Stimulated activated CD8-positive, alpha-beta memory T cell treated with anti-CD3 and anti-CD28 coated beads, Interleukin-7, amount 100 ng/mL, for 1 hour (primary cell): ENCODE measurements at places on chromosomes 2 and 18.
A peak's percentile ranks its signal among the peaks of the same experiment; 100 is the strongest.

DNA sequence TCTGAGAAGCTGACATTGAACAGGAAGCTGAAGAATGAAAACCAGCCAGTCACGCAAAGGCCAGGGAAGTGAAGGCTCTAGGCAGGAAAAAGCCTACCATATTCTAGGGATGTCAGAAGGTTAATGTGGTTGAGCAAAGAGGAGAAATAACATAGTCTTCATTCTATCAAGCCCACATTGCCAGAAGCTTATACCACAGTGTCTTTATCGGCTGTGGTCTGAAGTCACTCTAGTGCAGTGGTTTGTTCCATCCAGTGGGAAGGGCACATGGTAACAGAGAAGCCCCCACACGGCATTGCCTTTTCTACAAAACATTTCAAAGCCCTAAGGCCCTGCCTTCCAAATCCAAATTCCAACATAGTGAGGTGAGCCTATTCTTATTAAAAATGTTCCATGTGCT, 311.3 kb downstream of the TNS1 start:
- no peak for DNase-seq

DNA sequence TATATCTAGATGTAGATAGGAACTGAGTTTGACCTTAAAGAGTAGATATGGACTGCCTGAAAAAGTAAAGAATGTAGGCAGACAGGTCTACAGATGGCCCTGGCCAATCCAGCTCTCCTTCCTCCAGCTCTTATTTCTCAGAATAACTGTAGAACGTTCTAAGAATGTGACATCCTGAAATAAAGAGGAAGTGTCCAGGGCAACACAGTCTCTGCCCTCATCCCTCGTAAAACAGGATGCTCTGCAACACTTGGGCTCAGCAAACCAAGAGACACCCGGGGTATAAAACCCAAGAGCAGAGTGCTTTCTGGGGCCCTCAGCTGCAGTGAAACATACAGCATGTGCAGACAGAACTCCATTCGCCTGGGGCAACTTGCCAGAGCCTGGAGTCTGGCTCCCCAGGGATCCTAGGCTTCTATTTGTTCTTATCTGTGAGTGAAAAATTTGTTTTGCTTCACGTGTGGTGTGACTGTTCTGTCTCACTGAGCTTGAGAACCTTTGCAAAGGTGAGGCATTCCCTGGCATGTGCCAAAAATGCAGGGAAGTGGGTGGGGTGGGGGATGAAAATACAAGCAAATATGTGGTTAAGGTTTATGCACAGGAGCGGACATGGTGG, 401.0 kb downstream of the SETBP1 start:
- DNase-seq = no peak

- no peak for DNase-seq
Observed at GRCh38 chr2:239685965-239686364, 285.1 kb upstream of the HDAC4 start.

- no peak for DNase-seq
Observed at GRCh38 chr2:119383410-119384140, 16.8 kb downstream of the DBI start.

- peak; percentile 90 for DNase-seq
Observed at GRCh38 chr2:27050281-27050995, 1.0 kb upstream of the AGBL5 start.

DNA sequence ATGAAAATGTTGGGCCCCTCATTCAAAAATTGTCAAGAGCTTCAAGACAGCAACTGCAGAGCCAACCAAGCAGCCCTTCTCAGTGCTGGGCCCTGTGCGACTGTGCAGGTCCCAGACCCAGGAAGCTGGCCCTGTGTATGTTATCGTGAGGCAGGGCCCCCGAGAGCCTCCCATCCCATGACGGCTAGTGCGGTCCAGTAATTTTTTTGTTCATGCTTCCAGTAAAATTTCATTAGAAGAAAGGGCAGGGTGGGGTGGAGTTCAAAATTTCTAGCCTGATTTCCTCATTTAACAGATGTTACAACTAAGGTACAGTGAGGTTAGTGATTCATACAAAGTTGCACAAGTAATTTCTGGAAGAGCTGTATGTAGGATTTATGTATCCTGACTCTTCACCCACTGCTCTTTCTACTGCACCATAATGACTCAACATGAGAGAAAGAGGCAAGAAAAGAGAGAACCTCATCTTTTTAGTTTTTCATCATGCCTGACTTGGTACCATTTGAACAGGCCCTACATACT, 105.5 kb downstream of the ZEB2 start:
- DNase-seq = no peak

DNA sequence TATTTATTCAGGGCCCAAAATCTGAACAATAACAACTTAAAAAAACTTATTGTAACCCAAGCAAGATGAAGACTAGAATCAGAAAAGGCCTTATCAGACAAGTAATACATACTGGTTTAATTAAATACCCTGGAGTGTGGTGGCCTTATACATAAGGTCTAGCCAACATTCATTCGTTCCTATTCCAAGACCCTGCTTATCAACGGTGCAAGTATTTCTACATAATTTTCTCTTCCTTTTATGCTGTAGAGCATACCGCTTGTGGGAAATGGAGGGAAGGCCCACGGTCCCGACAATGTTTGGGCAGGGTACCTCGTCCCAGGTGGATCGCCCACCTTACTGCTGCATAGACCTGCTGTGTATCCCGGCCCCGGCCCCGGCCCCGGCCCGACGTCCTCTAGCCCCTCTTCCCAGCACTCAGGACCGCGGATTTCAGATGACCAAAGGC, 708 bp downstream of the ZNF24 start:
- no peak for DNase-seq

- no peak for DNase-seq
Observed at GRCh38 chr2:24509425-24509824, 18.4 kb downstream of the NCOA1 start.

DNA sequence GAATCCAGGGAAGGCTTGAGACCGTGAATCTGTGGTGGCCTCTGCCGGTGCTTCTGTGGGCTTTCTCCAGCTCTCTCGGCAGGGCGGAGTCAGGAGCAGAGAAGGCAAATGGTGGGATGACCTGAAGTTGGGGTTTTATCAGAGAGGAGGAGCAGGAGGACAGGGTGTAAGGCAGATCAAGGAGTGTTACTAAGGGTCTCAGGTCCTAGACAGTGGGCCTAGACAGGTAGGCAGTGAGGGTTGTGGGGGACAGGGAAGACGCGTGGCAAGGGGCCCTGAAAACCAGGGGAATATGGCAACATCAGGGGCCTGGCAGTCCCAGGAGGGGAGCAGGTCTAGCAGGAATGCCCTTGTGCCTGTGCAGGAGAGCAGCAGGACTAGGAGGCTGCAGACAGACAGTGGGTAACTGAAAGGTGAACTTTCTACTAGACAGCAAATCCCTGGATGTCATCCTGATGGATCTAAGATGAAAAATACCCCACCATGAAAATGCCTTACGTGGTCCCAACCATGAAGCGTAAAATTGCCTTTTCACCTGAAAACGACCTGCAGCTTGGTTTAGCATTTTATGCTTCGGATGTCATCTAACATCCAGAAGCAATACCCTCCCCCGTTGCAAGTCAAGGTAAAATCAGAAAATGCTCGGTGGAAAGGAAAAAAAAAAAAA, 42.1 kb downstream of the SRSF7 start:
- DNase-seq = no peak

- DNase-seq = no peak
Observed at GRCh38 chr18:61503688-61504087, 170.5 kb downstream of the CDH20 start.

- no peak for DNase-seq
Observed at GRCh38 chr2:54481686-54482085, 25.6 kb downstream of the SPTBN1 start.

DNA sequence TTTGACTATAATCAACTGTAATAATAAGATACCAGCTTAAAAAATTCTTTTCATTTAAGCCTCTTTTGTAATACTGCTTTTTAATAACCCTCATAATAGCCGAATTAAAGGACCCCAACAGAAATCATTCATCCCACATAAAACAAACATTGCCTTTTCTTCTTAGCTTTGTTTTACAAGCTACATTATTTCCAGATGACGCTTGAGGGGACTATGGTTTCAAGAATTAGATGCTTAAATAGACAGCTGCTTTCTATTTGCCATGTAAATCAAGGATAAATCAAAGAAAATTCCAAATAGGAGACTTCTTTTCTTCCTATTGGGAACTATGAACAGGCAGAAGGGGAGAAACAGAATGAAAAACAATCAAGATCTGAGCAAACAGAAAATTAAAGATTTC, 200.7 kb upstream of the SMAD7 start:
- DNase-seq = no peak

DNA sequence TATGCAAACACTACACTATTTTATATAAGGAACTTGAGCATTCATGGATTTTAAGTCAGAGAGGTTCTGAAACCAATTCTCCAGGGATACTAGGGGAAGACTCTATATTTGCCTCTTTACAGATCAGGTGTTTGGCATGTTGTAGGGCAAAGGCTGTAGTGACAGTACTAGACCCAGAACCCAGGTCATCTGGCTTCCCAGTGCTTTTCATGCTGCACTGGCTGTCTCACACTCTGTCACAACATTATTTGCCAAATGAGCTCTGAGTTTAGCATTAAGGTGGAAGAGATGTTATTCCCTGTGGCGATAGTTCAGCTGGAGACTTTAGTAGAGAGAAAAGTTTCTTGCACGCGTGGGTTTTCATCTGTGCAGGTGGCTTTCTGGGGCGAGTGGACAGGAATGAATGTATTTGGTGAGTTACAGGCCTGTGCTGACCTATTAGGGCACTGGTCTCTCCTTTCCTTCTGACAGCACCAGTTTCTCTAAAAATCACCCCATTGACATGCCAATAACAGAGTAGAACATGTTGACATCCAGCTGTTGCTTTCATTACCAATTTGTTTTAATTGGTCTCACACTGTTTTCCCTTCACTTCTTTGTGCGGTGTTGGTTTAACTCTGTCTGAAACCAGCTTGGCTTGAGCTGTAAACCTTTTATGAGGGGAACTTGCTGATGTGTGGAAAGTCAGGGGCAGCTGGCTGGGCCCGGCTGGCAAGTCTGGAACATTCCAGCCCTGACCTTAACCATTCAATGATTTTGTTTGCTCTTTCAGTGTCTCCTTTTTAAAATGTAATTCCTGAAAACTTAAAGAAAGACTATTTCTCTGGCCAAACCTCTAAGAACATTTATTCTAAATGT, 643.0 kb upstream of the FAM98A start:
- no peak for DNase-seq

DNA sequence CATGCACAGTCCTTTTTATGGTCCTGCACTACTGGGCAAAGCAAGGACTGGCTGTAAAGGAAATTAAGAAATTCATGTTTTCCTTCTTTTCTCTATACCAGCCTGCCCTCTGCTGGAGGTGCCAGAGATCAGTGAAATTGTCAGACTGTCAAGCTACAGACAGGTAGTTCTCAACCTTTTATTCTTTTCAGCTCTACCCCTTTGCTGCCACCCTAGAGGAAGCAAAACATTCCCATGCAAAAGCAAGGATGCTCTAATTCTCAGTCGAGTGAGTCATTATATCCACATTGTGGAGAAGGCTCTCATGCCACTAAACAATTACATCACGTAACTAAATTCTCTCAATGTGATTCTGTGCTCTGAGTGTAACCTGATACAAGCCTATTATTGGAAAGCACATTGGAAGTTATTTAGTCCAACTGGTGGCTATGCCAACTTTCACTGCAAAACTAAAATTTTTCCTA, 25.0 kb upstream of the RAPGEF4 start:
- DNase-seq = no peak

GRCh38 chr2:8134473-8134932, 547.4 kb upstream of the ID2 start:
- DNase-seq = no peak

DNA sequence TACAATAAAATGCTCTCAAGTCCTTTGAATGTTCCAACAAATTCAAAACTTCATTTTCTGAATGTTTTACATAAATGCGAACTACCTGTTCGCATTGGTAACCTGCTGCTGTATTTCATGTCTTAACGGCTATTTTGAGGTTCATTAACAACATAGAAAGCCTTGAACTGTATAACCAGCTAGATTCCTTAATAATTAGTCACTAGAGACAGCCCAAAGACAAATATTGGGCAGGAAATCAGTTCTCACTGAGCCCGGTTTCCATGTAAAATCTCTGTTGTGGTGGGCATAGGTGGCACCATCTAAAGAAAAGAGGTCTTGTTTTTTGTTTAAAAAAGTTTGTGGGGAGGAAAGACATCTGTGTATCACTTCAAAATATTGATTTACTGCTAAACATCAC, 29.2 kb downstream of the PDIA6 start:
- no peak for DNase-seq

GRCh38 chr2:15391751-15392150, 169.4 kb downstream of the NBAS start:
- no peak for DNase-seq

- DNase-seq = no peak
Observed at GRCh38 chr2:159988412-159988970, 73.9 kb downstream of the PLA2R1 start.

GRCh38 chr2:101083613-101084012, 67.6 kb downstream of the TBC1D8 start:
- DNase-seq = no peak

GRCh38 chr2:61959381-61960293, 54.2 kb downstream of the COMMD1 start:
- no peak for DNase-seq

DNA sequence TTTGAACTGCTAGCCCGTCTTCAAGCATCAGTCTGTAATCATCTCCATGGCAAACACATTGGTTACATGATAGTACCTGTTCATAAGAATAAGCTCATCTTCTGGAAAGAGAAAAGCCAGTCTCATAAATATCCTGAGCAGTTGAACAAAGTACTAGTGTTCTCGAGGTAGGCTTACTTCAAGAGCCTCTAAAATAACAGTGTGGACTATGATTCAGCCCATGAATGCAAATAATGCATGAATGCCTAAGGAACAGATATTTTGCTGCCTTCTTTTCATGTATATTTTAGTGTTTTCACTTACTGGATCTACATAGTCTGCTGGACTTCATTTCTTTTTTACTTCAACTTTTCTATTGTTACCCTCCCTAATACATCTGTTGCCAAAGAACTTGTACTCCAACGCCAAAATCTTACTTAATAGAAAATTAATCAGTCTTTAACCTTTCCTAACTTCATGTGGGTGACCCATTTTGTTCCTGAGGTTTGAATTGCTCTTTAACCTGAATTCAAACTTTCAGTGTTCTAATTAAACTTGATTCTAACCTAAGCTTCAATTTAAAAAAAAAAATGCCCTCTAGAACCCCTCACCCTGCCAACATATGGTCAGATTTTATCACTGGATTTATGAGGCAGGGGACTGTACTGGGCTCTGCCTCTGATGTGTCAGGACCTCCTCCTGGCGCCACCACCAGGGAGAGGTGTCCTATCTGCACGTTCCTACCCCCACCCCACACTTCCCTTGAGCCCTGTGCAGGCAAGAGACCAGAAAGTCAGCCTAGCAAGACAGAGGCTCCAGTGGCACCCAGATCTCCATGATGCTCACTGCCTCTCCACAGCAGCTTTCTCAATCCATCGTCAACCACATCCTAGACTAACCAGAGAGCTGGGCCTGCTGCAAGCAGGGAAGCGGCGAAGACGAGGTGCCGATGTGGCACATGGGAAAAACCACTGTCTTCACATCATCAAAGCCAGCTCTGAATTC, 264.7 kb upstream of the ID2 start:
- no peak for DNase-seq
